ENCODE measurements at places on chromosomes 11 and 22.

GRCh38 chr11:111819829-111820237 lies 51.5 kb downstream of the ALG9 start:
- no peak for DNase-seq

- DNase-seq = no peak
Observed at GRCh38 chr22:22663861-22664800, 19.7 kb downstream of the GGTLC2 start.

GRCh38 chr22:38759005-38759404 lies 3.2 kb upstream of the SUN2 start:
- DNase-seq = no peak

GRCh38 chr11:17541330-17541885 lies 2.8 kb downstream of the USH1C start:
- no peak for DNase-seq

GRCh38 chr22:46150034-46150654 lies at the start of gene PPARA:
TSS of gene PPARA (plus strand) at chr22:46150526. CDS start at chr22:46198384, 47,858 bp downstream.
- DNase-seq = peak; percentile 100

GRCh38 chr11:118705111-118705741 lies 25.8 kb upstream of the TREH start:
- DNase-seq = no peak

GRCh38 chr22:46823248-46823647 lies 60.8 kb downstream of the TBC1D22A start:
- no peak for DNase-seq

DNA sequence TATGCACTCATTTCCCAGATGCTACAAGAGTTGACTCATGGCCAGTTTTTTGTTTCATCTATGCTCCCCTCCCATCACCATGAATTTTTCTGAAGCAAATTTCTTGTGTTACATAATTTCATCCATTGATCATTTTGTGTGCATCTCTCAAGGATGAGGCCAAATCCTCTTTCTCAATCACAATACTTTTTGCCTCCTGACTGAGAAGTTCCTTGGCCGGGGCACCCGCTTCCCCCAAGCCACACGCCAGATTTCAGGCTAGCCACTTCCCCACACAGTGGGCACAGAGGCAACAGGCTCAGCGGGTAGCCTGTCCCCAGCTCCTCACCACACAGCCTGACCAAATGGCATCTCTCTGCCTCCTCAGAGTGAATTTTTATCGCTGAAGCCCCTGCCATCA lies 9.8 kb upstream of the DSCAML1 start:
- DNase-seq = no peak

GRCh38 chr11:46429717-46430116 lies 38.1 kb upstream of the CHRM4 start:
- no peak for DNase-seq
